Sciatic nerve (tissue), 2 donors: ENCODE measurements at places on chromosomes 2 and 18.

DNA sequence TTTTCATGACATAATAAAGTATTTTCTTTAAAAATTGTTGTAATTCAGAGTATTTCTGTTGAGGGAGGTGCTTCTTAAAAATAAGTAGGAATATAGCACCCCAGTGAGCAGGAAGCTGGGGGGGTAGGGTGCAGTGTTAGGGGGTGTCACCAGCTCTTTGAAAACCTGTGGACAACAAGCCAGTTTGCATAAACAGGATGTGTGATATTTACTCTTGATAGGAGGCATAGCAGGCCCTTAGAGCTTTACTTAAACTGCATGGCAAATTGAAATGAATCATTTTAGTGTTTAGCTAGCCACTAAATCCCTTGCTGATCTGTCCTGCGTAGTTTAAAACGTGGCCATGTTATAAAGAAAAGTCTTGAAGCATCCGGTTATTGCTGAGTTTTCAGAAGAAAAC lies 8.4 kb downstream of the TGIF1 start:
- DNase-seq = no peak

GRCh38 chr18:46113751-46114150 lies 9.6 kb downstream of the HAUS1 start:
- DNase-seq = no peak

GRCh38 chr2:73386894-73387636 lies 1.4 kb downstream of the ALMS1 start:
- DNase-seq = no peak

GRCh38 chr2:100317634-100318033 lies 4.7 kb downstream of the LONRF2 start:
- DNase-seq = no peak

GRCh38 chr2:105257981-105258380 lies 16.4 kb downstream of the GPR45 start:
- DNase-seq = no peak

GRCh38 chr2:11158916-11159573 lies 3.8 kb downstream of the SLC66A3 start:
- no peak for DNase-seq

- no peak for DNase-seq
Measured at GRCh38 chr2:196941398-196942078, 15.0 kb upstream of the PGAP1 start.

DNA sequence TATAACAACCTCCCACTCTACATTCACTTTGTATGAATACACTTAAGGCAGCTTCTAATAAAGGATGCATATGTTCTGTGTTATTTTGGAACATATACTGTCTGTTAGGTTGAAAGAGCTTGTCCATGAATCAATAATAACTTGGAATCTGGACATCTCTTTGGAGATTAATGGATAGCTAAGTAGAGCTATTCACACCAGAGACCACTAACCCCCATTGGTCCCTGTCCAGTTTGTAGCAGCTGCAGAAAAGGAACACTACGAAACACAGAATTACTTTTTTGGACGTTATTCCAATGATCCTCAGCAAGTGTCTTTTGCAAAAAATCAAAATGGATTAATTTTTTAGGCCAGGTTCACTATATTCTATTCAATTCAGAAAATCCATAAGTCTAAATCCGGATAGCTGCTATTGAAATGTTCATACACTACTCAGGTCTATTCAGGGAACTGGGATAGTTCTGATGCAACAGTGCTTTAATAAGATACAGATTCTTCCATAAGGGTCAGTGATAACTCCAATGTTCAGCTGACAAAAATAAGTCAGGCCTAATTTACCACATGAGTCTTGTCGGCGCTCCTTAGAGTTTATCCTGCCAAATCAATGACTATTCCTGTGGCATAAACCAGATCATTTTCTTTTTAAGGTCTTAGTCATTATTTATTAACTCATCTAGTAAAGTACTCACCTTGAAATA lies 44.2 kb downstream of the NRXN1 start:
- DNase-seq = no peak

- no peak for DNase-seq
Measured at GRCh38 chr2:72694715-72695496, 130.9 kb downstream of the EXOC6B start.
